ENCODE measurements at places on chromosomes 13 and 19.
A peak's percentile ranks its signal among the peaks of the same experiment; 100 is the strongest.

DNA sequence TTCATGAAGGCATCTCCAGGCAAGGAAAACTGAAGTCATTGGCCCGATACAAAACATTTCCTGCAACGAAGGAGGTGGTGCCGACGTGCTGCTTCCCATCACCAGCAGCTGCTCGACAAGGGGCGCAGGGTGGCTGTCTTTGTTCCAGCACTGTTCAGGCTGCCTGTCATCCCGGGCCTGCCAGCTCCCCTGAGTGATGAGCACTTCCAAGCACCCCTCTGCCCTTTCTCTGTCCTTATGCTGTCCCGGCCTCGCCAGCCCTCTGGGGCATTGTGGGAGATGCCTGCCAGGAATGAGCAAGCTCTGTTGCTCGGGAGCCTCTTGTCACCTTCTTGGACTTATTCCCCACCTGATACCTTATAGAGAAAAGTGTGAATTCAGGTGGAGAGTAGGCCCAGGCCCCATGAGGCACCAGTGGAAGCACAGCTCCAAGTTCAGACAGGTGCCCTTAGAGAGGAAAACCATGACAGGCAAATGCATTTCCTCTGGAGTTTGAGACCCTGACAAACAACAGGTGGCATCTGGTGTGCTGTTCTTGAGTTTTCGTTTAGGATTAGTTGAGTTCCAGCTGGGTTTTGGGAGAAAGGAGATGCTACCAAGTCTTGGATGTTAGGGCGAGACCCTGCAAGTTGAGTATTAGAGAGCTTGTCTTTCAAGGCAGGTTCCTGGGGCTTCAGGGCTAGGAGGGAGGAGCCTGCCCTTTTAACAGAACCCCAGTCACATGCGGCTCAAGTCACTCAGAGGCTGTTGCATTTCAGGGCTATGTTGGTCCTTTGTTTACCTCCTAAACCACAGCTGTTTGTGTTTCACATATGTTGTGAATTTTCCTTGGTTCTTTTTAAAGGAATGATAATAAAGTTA is 21.4 kb downstream of the BBC3 start:
- DNase-seq: no peak

GRCh38 chr13:23600534-23600933 is 30.3 kb downstream of the TNFRSF19 start:
- no peak for DNase-seq

DNA sequence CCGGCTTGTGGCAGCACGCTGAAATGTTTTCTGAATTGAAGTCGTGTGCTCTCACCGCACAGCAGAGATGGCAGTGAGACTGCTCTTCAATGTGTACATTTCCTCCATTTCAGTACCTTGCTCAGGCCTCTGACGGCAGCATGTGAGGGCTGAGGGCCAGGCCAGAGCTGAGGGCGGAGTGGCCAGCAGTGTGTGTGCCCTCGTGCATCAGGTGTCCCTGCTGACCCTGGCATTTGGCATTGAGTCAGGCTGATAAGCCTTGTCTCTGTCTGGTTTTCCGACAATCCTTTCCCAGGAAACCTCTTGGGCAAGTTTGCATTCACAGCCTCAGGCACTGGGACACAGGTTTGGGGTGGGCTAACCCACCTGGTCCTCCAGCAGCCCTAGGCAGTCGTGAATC is 62.3 kb downstream of the EFNB2 start:
- DNase-seq: no peak

DNA sequence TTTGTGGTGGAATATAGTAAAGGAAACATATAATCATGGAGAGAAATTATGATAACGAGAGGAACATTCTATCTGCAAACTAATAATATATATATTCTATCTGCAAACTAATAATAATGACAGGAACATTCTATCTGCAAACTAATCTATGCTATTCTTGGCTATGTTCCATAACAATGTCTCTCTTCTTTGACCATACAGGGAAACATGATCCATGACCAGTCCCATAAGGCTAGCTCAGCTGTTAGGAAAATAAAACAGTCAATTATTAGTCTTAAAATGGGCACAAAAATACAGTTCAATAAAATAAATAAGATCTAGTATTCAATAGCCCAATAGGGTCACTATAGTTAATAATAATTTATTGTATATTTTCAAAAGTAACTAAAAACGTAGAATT is 707.8 kb upstream of the PCDH20 start:
- no peak for DNase-seq

GRCh38 chr13:83692800-83693199 is 189.5 kb downstream of the SLITRK1 start:
- DNase-seq: no peak

- DNase-seq: no peak
Observed at GRCh38 chr13:41159174-41159573, 26.6 kb upstream of the KBTBD6 start.

- DNase-seq: peak; percentile 82
Observed at GRCh38 chr19:1592024-1592754, 476 bp downstream of the MBD3 start.

GRCh38 chr19:48271531-48272151 is 1.8 kb downstream of the ZNF114 start:
- peak; percentile 86 for DNase-seq

GRCh38 chr13:113431171-113431570 is 22.1 kb downstream of the ADPRHL1 start:
- DNase-seq: no peak

DNA sequence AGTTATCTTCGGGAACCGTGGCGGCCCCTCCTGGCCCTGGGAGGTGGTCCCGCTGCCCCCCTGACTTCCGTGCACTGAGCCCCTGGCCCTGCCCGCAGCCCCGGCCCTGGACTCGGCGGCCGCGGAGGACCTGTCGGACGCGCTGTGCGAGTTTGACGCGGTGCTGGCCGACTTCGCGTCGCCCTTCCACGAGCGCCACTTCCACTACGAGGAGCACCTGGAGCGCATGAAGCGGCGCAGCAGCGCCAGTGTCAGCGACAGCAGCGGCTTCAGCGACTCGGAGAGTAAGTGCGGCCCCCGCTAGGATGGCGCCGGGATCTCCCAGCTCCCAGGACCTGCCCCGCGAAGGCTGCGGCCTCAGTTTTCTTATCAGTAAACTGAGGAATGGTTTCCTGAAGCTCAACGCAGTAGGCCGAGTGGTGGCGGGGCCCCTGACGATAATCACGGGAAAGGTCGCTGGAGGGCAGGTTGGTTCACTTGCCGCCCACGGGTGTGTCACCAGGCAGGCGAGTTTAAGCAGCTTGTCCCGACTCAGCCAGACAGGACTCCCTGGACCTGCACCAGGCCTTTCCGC is 924 bp downstream of the RGCC start:
- DNase-seq: peak; percentile 39

DNA sequence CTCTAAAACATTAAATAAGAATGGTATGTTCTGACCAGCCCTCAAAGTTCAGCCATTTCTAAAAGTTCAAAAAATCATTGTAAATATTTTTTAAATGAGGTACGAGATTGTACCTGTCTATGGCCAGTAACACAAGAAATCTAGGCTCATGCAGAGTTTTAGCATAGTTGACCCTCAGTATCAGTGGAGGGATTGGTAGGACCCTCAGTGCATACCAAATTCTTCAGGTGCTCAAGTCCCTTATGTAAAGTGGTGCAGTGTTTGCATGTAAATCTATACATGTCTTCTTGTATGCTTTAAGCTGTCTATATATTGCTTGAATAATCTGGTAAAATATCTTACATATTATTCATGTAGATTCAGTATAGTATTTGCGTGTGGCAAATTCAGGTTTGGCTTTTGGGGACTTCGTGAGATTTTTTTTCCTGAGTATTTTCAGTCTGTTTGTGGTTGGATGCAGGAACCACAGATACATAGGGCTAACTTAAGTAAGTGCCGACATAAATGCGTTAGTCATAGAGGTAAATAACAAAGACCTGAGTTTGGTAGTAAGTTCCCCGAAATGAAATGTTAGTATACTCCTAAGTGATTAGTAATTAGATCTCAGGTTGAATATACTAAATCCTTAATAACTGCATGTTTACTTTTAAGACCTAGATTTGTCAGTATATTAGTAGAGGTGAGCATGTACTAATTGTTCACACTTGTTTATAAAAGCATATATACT is 7.8 kb downstream of the MIR17HG start:
- no peak for DNase-seq

DNA sequence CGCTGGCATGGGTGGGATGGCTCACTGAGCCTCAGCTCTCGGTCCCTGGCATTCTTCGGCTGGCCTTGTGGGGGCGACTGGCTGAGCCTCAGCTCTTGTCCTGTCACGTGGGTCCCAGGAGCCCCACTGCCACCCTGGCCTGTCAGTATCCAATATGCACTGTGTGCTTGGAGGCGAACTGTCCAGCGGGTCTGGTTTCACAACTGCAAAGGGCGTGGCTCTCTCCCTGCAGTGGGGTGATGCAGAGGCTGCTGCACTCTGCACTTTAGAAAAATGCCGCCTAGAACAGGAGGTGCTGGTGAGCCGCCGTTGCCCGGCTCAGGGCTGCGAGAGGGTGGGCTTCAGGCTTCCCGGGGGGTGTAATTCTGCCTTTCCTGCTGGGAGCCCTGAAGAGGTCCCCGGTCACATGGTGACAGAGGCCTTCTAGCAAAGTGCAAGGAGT is 17.0 kb upstream of the TMEM255B start:
- DNase-seq: no peak

GRCh38 chr13:49546561-49546960 is 38.8 kb downstream of the RCBTB1 start:
- DNase-seq: no peak

DNA sequence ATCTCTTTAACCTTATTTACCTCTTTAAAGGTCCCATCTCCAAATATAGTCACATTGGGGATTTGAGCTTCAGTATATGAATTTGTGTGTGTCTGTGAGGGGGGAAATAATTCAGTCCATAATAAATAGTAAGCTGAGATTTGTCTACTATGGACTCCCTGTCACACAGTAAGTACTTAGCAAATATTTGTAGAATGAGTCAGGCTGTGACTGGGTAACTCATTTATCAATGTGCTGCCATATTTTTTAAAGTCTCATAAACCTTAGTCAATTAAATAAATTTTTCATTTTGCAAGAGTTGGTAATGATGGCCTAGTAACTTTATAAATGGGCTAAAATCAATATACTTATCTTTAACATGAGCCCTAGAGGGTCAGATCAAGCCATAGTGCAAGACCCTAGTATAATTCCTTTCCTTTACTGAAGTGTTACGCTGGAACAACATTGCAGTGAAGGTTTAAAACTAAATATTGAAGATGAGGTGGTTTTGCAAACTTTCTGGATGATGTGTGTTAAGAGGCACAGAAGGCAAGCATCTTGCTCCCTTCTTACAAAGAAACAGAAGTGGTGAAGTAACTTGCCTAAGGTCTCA is 305.1 kb downstream of the KCNRG start:
- peak; percentile 41 for DNase-seq

GRCh38 chr13:29917650-29918049 is 67.2 kb upstream of the UBL3 start:
- DNase-seq: no peak

GRCh38 chr19:16386619-16387240 is 62.1 kb downstream of the KLF2 start:
- DNase-seq: no peak

- DNase-seq: no peak
Observed at GRCh38 chr19:1366899-1367870, 16.5 kb upstream of the NDUFS7 start.

- DNase-seq: no peak
Observed at GRCh38 chr13:51856027-51856736, 5.6 kb upstream of the CCDC70 start.

DNA sequence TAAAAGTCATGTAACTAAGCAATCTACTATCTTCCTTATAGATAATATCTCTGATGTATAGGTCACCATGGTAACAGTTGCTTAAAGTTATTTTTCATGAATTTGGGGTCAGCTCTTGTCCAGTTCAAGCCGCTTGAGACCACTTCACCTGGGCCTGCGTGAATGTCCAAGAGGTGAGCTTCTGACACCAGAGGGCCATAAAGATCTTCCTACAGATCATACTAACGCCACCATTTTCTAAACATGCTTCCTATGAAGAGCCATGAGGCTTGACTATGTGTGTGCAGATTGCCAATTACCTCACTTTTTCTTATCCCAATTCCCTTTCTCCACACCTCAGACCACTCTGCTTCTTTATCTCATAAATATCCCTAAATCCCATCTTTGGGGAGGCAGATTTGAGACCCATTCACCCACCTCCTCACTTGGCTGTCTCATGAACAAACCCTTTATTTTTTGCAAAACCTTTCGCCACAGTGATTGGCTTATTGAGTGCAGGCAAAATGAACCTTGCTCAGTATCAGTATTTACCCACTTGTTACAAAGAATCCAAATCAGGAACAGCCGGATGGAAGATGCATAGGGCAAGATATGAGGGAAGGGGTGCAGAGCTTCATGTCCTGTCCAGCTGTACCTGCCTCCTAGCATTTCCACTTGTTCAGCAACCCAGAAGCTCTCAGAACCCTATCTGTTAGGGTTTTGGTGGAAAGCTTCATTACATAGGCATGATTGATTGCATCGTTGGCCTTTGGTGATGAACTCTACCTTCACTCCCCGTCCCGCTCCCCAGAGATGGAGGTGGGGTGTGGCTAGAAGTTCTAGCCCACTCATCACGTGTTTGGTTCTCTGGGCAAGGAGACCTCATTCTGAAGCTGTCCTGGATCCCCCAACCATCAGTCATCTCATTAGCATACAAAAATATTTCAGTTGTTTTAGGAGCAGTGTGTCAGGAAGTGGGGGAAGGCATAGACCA is 34.2 kb downstream of the FAM187B start:
- DNase-seq: no peak

DNA sequence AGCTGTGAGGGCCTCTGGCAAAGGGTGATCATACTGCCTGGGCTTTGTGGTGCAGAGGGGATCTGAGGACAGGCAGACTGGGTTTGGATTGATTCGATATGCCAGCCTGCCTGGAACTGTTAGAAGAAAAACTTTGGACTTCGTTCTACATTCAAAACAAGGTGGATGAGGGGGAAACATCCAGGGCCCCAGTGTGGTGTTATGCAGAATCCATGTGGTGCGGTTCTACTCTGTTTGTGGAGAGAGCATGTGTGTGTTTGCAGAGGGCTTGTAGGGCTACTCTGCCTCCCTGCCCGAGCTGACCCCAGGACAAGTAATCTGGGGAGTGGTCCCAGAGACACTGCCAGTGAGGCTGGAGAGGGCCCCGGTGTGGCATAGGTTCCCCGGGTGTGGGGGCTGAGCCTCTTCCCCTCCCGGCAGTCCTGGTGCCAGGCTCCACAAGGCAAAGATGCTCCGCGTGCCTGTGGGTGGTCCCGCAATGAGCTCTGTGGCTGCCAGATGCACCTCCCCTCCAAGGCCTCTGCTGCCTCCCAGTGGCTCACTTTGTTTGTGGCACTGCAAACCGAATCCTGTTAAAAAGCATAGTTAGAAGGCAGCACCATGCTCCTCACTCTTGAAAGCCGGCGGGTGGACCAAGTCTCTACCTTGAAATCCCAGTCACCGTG is 22.3 kb upstream of the TFDP1 start:
- DNase-seq: peak; percentile 84

- DNase-seq: no peak
Observed at GRCh38 chr19:48961051-48961649, 4.0 kb upstream of the FTL start.

GRCh38 chr19:32418155-32418554 is 12.6 kb downstream of the DPY19L3 start:
- no peak for DNase-seq
